SK-MEL-5 (cell line): ENCODE measurements at places on chromosomes 12 and 14. TPM values are rescaled to one million over a fixed set of nuclear protein-coding genes. Genes with fewer than 3 reads are reported as not detected.

AGAP2 gene
- total RNA-seq: 1.4 and 1.5 TPM in 2 replicates

SUPT16H gene
- total RNA-seq: 72.1 and 84.3 TPM in 2 replicates

MYF6 gene
- not detected in 2 replicates for total RNA-seq

HOXC4 gene
- 2.2 and 2.4 TPM in 2 replicates for total RNA-seq

FIGNL2 gene
- 0.21 and 0.24 TPM in 2 replicates for total RNA-seq

EPYC gene
- 0.87 and 1.0 TPM in 2 replicates for total RNA-seq

TDRD9 gene
- not detected in 2 replicates for total RNA-seq

CLEC14A gene
- not detected in 2 replicates for total RNA-seq

CCDC38 gene
- 0.16 TPM in 1 of 2 replicates, not detected in the other for total RNA-seq

RAD52 gene
- total RNA-seq: 11.6 and 16.4 TPM in 2 replicates

CLEC2A gene
- not detected in 2 replicates for total RNA-seq

TAS2R7 gene
- not detected in 2 replicates for total RNA-seq

KRT77 gene
- not detected in 2 replicates for total RNA-seq

NGB gene
- total RNA-seq: not detected in 2 replicates

GOLT1B gene
- 60.4 and 66.6 TPM in 2 replicates for total RNA-seq

MIP gene
- total RNA-seq: not detected in 2 replicates

GYS2 gene
- total RNA-seq: not detected in 2 replicates

KITLG gene
- total RNA-seq: 10.3 and 12.5 TPM in 2 replicates

KRT85 gene
- not detected in 2 replicates for total RNA-seq

CLEC4D gene
- total RNA-seq: not detected in 2 replicates

FAM186B gene
- total RNA-seq: 0.75 and 0.95 TPM in 2 replicates

STYK1 gene
- 0.05 TPM in 1 of 2 replicates, not detected in the other for total RNA-seq

SPX gene
- 2.6 and 4.0 TPM in 2 replicates for total RNA-seq

PLA2G1B gene
- total RNA-seq: not detected in 2 replicates

KSR2 gene
- total RNA-seq: 0.03 TPM in 1 of 2 replicates, not detected in the other

GLIPR1L1 gene
- not detected in 2 replicates for total RNA-seq

PHETA1 gene
- 3.7 and 5.0 TPM in 2 replicates for total RNA-seq

M6PR gene
- 563 and 575 TPM in 2 replicates for total RNA-seq

SSTR1 gene
- not detected in 2 replicates for total RNA-seq

TMEM30B gene
- total RNA-seq: not detected in 2 replicates
